ENCODE measurements at places on chromosomes 16 and 17.

DNA sequence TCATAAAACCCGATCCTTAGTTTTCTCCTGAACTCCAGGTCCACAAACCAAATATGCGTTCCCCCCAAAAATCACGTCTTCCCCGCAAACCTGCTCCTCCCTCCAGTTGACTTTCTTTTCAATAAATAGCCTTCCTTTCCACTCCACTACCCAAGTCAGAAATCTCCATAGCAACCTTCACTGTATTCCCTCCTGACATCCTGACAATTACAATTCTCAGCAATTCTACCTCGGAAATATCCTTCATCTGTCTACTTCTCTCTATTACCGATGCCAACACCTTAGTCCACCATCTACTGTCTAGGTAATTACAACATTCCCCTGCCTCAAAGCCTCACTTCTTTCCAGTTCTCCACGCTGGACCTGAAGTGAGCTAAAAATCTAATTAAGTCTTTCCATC, 50.7 kb downstream of the SMURF2 start:
- no peak for DNase-seq

GRCh38 chr16:31453255-31454204, 5.8 kb upstream of the ARMC5 start:
- DNase-seq: no peak

GRCh38 chr17:73069841-73070240, 22.6 kb downstream of the SLC39A11 start:
- DNase-seq: no peak

GRCh38 chr17:72470121-72470705, 349.4 kb downstream of the SOX9 start:
- no peak for DNase-seq

DNA sequence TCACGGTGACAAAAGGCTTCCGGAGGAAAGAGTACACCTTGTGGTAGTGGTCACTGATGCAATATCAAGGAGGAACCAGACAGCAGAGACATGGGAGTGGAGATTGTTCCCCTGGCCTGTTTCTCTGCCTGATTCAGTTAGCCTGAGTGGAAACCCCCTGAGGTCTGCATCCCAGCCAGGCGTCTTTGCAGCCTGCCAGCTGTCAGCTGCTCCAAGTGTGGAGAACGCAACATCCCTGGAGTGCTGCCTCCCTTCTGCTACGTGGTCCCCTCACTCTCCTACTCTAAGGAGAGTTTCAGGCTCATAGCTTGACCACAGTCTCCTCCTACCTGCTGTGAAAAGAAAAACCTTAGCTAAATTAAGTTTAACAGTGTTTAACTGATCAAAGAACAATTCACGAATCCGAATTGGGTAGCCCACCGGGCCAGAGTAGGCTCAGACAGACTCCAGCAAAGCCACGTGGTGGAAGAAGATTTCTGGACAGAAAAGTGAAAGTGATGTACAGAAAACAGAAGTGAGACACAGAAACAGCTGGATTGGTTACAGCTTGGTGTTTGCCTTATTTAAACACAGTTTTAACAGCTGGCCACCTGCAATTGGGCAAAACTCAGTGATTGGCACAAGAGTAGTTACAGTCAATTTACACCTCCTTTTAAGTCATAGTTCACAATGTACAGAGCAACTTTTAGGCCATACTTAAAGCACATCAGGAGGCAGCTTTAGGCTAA, 188.6 kb downstream of the DNAH9 start:
- peak; percentile 3 for DNase-seq

GRCh38 chr16:54444851-54445458, 158.4 kb upstream of the IRX3 start:
- no peak for DNase-seq

GRCh38 chr17:17835415-17836249, 1.2 kb downstream of the SREBF1 start:
- no peak for DNase-seq

DNA sequence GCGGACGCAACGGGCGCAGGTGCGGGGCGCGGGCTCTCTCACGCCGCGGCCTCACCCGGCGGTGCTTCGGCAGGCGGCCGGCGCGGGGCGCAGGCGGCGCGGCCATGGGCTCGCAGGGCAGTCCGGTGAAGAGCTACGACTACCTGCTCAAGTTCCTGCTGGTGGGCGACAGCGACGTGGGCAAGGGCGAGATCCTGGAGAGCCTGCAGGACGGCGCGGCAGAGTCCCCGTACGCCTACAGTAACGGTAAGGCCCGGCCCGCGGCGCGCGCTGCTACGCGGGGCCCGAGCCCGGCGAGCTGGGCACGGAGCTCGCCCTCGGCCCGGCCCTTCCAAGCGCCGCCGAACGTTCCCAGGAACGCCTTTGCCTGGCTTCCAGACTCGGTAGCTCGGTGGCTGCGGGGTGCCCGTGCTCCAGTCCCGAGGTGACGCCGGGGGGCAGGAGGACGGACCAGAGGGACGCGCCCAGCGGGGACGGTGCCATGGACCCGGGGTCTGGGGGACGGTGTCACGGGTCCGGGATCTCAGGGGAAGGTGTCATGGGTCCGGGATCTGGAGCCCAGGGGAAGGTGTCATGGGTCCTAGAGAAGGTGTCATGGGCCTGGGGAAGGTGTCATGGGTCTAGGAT, 435 bp downstream of the RAB40C start:
- no peak for DNase-seq

DNA sequence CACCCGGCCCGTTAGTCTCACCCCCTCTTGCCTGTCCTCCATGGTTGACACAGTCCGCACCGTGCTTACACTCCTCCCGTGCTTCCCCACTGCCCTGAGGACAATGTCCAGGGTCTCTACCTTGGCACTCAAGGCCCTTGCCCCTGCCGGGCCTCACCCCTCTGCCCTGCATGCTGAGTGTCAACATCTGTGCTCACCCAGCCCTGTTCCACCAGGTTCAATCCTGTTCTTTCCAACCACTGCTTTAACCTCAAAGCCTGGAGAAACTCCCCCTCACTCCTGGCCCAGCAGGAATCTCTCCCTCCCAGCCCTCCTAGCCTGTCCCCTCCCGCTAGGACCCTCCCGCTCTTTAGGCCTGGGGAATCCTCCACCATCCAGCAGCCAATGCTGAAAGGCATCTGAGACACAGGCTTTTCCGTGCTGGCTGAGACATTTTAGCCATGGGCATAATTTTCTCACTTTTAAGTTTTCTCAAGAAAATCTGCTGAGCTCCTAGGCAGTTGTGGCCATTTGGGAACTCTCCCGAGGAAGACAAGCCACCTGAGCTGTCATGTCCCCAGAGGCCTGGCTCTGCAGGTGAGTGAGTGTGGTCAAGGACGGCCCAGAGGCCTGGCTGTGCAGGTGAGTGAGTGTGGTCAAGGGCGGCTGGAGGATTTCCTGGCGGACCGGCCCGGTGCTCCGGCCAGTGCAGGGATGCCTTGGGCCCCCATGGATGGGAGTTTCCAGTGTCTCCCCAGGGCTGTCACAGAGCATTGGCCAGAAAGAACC, 10.8 kb upstream of the P2RX1 start:
- no peak for DNase-seq

DNA sequence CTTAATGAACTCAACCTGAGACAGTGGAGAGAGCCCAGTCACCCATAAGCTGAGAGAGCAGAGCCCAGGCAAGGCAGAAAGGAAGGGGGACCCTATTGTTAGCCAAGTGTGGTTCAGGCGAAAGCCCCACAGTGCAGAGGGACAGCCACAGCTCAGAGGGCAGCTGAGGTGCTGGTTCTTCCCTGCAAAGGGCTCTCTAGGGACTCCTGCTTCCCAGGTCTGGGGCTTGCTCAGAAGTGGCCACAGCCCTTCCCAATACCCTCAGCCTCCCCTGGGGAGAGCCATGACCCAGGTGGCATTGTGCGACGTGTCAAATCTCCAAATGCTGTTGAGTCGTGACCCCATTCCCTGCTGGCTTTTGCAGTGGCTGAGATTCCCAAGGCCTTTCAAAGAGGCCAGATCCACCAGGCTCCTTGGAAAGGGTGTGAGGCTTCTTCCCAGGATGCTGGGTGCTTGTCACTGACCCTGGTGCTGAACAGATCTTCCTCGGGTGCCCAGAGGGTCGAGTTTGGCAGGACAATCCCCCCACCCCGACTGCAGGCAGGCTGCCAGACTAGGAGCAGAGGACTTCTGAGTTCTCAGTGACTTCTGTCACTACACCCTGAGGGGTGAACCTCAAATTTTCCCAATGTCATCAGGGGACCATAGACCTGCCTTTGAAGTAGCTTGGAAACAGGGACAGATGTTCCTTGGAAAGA, 2.5 kb upstream of the CCL17 start:
- no peak for DNase-seq

GRCh38 chr16:20897922-20898321, 2.2 kb downstream of the DCUN1D3 start:
- no peak for DNase-seq

DNA sequence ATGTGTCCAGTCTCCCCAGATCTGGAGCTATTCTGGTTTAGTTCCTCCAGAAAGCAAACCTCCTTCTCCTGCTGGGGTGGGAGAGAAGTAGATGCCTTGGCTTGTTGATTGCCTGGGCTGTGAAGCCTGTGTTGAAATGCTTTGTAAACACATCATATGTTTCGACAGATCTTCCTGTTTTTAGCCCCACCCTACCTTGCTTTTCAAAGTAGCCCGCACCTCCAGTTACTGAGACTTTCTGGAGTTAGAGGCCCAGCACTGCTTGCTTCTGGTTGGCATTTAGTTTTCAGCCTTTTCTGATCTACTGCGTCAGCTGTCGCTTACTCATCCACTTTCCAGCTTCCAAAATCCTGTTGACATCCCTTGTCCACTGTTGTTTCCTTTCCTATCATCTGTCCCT, 17.9 kb upstream of the NDEL1 start:
- DNase-seq: no peak
